ENCODE measurements at places on chromosomes 2 and 18.

- no peak for DNase-seq
These were observed 34.0 kb downstream of the ACTR2 start for GRCh38 chr2:65261676-65262075.

DNA sequence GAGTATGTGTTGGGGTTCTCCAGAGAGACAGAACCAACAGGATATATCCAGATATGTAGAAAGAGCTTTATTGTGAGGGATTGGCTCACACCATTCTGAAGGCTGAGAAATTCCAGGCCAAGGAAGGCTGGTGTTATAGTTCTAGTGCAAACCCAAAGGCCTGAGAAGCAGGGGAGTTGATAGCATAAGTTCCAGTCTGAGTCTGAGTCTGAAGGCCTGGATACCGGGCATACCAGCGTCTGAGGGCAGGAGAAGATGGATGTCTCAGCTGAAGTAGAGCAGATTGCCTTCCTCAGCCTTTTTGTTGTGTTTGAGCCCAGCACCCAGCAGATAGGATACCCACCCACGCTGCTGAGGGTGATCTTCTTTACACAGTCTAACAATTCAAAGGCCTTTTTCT lies 211.7 kb upstream of the RASGRP3 start:
- no peak for DNase-seq

- no peak for DNase-seq
These were observed 286.4 kb upstream of the LRRTM4 start for GRCh38 chr2:77808599-77808998.

DNA sequence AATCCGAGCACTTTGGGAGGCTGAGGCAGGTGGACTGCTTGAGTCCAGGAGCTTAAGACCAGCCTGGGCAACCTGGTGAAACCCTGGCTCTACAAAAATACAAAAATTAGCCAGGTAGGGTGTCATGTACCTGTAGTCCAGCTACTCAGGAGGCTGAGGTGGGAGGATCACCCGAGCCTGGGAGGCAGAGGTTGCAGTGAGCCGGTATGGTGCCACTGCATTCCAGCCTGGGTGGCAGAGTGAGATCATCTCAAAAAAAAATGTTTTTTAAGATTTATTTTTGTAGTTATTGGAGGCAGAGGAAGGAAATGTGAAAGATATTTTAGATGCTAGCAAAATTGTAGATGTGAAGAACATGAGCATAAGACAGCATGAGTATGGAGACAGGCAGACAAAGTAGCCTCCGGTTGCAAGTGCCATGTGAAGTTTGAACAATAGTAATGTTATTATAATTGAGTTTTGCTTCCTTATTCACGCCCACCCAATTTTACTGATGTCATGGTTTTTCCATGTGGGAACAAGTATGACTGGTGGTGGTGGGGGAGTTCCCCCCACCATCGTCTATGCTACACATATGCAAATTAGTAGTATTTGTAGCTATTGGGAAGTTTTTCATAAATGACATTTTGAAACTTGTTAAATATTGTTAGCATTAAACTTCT lies 18.0 kb downstream of the REL start:
- DNase-seq: no peak

GRCh38 chr2:229270551-229271410 lies at the start of gene PID1:
Gene PID1 (minus strand): TSS chr2:229271287. CDS start chr2:229271043, 244 bp downstream.
- peak; percentile 67 for DNase-seq

GRCh38 chr2:237348281-237348865 lies 65.6 kb downstream of the COL6A3 start:
- DNase-seq: no peak

DNA sequence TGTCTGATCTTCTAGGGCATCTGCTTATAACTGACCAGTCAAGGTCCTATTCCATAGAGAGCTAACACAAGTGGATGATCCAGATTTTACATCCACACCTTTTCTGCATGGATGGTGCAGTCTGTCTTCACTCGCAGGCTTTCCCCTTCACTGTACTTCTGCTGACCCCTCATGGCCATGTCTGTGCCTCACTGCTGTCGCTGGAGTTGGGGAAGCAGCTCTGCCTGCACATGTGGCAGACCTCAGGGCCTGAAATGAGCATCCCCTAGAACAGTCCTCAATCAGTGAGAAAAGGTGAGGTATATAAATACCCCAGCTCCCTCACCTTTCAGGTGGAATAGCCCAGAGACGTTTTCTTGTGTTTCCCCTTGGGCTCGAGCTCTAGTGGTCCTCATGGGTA lies 233.8 kb downstream of the ANKRD36B start:
- DNase-seq: no peak

- DNase-seq: no peak
These were observed 487.8 kb downstream of the GALR1 start for GRCh38 chr18:77737405-77737804.

DNA sequence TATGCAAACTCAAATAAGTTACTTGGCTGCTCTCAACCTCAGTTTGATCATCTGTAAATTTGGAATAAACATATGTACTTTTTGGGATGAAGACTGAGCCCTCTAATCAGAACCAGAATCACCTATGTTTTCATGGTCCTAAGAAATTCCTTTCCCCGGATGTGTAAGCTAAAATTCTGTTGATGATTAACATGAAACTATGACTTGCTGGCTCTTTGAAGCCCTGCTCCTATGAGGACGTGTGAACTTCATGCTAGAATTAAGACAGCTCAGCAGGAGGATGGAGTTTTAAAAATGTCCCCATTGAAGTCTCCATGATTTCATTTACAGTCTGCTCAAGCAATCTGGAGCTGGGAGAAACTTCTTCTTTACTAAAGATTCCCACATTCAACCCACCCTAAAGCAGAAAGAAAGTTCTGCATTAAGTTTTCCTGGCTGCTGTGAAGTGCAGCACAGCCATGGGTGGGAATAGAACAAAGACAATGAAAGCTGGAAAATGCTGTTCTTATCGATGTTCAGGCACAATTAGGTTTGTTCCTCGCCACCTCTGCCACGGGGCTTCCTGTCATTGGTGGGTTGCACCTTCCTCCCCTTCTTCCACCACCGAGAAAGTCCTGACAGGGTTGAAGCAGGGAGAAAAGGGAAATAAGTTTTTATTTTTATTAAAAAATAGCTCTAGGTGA lies 50.9 kb downstream of the ADCYAP1 start:
- no peak for DNase-seq

- DNase-seq: no peak
These were observed 50.6 kb downstream of the DPYSL5 start for GRCh38 chr2:26898480-26899078.

DNA sequence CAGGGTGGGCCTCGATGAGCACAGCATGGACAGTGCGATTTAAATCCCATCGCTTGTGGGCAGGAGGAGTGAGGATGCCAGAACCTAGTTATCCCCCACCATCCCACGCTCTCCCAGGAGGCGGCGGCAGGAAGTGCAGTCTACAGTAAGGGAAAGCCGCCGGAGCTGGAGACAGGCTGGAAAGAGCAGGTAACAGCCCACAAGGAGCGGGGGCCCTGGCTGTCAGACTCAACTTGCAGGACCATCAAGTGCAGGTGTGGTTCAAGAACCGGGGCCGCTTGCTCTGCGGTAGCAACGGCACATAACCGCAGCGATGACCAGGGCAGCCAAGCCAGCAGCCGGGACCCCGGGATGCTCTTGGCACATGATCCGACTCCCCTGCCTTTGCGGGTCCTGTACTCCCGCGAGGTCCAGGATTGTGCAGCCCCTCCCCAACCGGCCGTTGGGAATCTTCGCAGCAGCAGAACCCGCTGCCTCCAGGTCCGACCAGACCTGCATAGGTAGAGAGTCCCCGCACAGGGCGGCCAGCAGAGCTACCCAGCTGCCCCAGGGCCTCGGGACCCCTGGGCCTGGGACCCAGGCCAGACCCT lies 82.1 kb downstream of the BIN1 start:
- DNase-seq: peak; percentile 60

DNA sequence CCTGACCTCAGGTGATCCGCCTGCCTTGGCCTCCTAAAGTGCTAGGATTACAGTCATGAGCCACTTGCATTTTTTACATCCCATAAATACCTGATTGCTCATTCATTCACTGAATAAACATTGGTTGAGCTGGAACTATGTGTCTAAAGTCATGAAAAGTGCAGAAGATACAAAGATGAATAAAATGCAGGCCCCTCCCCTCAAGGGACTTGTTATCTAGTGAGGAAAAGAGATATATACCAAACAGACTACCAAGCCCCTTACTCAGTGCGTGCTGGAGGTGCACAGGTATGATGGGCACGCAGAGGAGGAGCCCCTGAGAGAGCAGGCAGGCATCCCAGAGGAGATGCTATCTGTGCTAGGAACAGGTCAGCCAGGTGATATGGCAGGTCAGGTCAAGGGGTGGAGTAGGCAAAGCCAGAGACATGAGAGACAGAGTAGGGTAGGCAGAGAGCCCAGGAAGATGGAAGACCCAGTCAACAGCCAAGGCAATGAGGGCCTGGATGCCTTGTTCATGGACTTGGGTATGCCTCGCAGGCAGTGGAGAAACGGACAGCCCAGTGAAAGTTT lies 7.7 kb downstream of the FHL2 start:
- peak; percentile 54 for DNase-seq

DNA sequence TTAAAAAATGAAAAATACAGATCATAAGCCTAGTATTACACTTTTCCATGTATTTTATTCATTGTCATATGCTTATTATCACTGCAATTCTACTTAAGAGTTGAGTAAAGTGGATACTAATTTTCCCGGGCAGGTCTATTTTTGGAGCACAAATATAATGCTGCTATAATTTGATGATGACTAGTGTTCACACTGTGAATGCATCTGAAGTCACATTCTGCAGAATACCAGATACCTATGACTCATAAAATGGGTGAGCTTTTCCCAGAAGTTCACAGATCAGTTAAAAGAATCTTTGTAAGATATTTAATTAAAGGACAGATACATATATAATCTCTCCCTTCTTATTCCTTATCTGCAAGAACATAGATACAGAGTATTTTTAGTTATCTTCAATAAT lies 79.8 kb upstream of the MC4R start:
- DNase-seq: peak; percentile 40

GRCh38 chr2:171956135-171956825 lies 34.0 kb downstream of the HAT1 start:
- DNase-seq: peak; percentile 2

GRCh38 chr2:179332903-179333302 lies 68.3 kb upstream of the SESTD1 start:
- peak; percentile 53 for DNase-seq

DNA sequence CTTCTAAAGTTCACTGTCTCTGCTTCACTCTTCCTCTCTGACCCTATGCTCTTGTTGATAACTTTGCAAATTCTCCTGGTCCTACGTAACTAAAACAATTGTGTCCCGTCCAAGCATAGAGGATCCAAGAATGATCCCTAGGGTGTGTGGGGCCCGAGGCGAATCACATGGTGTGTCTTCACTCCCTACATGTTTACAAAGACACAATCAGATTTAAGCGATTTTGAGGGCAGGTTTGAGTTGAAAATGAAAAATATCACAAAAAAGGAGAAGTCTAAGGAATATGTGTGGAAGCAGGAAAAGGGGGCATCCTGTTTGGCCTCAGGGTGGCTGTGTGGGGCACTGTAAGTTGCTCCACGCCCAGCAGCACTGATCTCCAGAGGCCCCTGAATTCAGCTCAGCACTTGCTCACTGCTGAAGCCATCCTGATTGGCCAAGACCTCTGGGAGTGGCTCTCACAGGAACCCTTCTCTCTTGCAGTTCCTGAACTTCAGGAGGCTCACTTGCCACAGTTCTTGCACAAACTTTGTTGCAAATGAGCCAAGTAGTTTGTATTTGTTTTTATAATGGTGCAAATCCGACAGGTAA lies 363.6 kb downstream of the ZNF521 start:
- DNase-seq: peak; percentile 7

GRCh38 chr2:200422071-200422470 lies 87.8 kb downstream of the KCTD18 start:
- DNase-seq: no peak

- no peak for DNase-seq
These were observed 278.4 kb downstream of the PRKCE start for GRCh38 chr2:45929674-45930395.

- DNase-seq: peak; percentile 2
These were observed 76.9 kb upstream of the RIT2 start for GRCh38 chr18:43192408-43192807.

DNA sequence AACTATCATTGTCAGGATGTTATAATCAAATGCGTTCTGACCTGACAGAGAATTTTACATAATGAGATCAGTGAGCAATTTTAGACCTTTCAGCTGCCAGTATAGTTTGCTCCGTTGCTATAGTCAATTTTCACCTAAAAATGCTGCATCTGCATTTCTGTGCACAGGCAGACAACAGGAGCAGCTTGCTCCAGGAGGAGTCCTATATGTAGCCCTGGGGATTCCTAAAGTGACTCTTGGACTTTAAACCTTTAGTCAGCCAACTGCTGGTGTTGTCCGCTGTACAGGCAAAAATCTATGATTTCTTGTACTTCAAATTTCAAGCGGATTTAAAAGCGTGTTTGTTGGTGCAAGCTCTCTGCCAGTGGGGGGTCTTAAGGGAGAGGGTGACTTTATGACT lies 25.7 kb downstream of the SLC16A14 start:
- DNase-seq: no peak

DNA sequence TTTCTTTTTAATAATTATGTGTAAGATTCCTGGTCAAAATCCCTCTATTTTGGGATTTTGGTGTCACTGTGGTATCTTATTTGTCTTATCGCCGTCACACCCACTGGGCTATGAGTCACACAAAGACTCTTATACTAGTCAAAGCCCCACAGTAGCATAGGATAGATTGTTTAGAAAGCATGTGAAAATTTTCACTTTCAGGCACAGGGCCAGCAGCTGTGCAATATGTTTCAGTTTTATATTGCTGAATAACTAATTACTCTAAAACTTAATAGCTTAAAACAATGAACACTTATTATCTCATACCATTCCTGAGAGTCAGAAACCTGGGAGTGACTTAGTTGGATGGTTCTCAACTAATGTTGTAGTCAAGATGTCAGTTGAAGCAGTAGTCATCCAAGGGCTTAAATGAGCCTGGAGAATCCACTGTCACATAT lies 24.0 kb downstream of the CFAP210 start:
- peak; percentile 21 for DNase-seq

GRCh38 chr2:48161628-48162027 lies 255.3 kb upstream of the FBXO11 start:
- DNase-seq: no peak

DNA sequence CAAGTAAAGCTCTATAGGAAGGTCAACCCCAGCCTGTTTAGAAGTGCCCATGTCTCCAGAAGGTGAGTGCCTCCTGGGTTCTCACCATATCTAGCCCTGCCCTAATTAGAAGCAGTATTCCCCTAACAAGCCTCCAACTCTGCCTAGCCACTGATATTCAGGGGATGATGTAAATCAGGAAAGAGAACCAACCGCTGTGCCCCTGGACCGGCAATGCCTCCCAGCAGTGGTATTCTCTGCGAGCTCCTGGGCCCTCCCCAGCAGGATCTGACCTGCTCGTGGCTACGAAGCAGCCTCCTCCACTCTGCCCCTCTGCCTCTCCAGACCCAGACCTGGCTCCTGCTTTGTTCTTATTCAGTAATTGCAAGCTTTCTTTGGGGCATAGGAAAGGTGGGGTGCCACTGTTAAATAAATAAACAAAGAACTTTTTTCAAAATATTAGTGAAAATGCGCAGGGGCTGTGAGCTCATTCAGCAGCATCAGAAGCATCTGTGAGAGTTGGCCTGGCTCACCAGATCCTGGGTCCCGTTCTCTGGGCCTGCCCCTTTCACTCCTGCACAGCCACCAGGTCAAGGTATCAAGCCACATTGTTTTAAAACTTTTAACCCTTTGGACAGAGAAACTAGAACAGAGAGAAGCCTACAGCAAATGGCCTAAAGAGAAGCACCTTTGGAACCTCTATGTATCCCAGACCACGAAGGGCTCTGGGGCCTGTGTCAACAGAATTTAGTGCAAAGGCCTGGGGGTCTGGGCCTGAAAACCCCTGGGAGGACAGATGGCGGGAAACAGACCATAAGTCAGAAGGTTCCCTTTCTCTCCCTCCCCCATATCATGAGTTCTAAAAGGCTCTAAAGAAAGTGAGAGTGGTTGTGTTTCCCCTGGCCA lies 11.9 kb downstream of the MREG start:
- no peak for DNase-seq

GRCh38 chr2:237199577-237199976 lies 113.9 kb downstream of the COPS8 start:
- no peak for DNase-seq
